NCI-H2081 treated with DMSO at 0.1 percent for 48 hours (cell line): ENCODE measurements at places on chromosomes 5 and 9.

GRCh38 chr5:137752905-137753690 lies 1.1 kb downstream of the HNRNPA0 start:
- no peak for DNase-seq

DNA sequence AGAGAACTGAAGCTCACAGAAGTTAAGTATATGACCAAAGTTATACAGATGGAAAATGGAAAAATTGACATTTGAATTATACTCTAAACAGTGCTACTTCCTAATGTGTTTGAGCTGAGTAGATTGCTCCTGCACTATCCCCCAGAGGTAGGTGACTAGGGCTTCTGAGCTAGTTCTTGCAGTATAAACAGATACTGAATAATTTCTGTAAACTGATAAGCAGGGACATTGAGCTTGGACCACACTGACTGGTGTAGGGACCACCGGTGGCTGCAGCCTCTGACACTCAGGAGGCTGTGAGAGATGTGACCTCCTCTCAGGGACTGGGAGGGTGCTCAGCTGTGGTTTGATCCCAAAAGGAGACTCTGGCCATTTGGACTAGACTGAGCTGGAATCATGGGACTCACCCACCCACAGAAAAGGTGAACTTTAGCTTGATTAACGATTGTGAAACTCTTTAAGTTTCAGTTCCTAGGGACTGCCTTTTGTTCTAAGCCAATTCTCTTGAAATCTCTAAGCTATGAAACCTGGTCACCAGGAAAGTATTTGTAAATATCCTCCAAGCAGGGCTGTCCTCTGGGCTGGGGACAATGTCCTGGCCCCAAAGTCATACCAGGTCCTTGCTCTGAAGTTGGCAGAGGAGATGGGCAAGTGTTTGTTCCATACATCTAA lies 291.5 kb downstream of the SEC61B start:
- no peak for DNase-seq

DNA sequence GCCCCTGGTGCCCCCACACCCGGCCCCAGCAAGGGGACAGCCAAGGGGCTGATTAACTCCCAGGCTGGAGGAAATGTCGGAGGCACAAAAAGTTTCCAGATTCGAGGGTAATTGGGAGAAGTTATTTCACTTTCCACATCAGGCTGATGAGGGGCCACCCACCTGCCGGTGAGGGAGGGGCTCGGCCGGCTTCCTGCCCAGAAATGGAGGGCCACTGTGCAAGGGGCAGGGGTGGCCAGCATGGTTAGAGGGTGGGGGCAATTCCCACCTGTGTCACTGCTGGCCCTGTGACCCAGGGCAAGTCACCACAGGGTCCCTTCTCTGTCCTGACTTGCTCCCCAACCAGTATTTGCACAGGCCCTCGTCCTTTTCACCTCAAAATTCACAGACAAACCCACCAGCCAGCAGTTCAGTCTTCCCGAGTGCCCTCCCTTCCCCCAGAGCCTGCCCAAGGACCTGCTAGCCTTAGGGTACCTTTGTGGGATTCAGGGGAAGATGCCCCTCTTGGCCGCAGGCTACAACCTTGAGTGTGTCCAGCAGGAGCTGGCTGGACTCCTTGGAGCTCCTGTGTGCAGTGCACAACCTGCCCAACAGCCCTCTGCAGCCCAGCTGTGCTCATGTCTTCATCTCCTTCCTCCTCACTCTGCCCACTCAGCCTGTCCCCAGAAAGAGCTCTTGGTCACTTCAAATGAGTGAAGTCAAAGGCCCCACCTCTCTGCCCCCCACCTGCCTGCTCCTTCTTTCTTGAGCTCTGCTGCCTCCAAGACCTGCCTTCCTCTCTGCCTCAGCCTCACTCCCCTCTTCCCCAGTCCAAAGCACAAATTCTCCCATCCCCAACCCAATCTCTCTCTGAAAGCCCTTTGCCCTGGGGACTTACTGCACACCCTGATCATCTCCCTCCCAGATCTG lies 130.5 kb downstream of the BARX1 start:
- no peak for DNase-seq

DNA sequence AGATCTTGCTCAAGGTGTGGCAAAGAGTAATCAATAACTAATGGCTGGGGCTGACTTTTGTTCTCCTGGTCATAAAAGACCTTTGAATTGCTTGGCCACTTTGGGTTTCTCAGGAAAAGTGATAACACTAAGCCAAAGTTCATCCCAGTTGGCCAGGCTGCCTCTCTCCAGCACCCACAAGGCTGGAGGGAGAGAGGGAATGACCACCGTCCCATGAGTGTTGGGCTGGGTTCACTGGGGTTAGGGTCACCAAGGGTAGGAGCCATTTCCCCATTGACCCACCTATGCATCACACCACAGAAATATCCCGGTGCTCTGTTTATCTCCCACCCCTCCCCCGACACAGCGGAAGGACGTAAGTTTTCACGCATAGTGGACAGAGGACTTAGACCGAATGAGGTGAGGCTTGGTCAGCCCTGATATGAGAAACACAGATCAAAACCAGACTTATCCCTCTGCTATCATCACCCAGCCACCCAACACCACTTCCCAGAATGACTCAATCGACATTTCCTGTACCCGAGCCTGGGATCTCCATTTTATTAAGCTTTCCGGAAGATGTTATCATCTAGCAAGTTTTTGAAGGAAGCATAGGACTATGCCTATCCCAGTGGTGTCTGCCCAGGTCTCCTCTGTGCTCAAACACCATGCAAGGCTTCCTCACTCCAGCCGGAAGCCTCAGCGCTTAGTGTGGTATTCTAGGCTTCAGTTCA lies 27.0 kb upstream of the PPARGC1B start:
- no peak for DNase-seq

DNA sequence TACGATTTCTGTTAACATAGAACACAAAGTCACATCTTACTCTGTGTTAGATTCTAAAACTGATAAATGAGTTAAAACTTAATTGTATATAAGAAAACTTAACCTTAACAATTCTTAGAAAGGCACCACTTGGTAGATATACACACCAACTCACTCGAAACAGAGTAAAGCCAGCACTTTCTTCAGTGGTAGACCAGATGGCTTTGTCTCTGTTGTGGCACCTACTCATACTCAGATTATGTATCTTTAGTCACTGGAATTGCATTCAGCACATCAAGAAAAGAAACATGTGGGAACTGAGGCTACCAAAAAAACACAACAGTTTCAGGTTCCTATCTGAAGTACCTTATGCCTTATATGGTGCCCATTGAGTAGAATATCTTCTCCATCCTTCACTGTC lies 192.5 kb downstream of the ZNF608 start:
- DNase-seq: no peak

DNA sequence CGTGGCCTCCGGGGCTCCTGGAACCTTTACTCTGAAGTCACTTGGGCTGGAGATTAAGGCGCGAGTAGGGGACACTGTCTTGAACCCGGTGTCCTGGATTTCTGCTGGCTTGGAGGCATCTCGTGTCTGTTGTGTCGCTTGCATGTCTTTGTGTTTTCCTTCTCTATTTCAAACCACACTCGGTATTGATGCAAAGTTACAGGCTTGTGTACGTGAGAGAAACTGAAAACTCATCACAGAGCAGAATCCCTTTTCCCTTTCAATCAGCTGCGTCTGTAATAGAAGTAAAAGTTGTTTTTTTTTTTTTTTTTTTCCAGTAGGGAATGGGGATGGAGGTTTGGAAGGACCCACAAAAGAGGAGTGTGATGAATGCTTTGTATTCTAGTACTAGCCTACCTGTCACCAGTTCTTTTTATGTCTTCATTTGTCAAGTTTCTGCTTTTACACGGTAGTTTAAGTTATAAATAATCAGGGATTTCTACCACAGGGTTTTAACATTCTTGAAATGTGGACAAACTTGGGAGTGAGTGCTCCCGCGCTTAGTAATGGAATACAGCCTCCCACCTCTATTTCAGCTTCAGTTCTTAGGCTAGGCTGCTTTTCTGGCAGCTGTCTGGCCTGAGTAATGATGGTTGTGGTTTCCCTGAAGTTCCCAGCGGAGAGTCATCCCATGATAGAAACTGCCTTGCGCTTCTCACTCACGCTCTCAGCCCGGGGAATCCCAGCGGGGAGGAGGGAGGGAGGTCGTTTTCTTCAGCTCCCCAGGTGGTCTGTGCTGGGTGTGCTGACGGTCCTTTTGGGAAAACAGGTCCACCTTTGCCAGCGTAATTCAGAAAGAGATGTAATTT lies 763 bp downstream of the TJP2 start:
- no peak for DNase-seq
